ENCODE measurements at places on chromosomes 11 and 22.
A peak's percentile ranks its signal among the peaks of the same experiment; 100 is the strongest.

DNA sequence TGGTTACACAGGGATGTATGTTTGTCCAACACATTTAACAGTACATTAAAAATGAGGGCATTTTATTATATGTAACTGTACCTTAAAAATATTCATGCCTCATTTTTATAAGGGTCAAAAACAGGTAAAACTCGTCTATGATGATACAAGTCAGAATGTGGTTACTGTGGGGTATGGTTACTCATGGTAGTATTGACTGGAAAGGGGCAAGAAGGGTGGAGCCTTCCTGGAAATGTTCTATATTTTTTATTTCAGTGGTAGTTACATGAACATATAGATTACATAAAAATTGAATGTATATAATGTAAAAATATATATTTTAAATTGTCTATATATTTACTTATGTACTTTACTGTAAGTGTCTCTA is 99.8 kb downstream of the STIM1 start:
- no peak for DNase-seq

DNA sequence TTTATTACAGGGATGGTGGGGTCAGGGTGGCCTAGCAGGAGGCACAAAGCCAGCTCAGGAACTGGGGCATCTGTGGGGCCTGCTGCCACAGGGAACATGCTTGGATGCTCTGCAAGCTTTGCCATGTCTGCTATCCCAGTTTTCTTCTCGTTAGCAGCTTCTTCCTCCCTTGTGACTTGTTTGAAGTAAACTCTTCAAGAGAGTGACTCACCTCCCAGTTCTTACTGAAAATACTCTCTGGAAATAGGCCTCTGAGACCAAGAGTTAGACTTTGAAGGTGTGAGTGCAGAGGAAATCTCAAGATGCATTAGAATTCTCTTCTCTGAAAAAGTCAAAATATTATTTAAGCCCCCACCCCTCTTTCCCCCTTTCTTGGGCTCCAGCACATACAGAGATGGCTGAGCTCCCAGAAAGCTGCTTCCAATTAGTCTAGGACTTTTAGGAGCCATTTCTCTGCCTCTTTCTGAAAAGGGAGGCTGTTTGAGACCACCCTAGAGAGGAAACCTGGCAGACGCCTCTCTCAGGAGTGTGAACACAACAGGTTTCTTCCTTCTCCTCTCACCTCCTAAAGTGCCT is 15.1 kb downstream of the CWC15 start:
- DNase-seq = no peak

DNA sequence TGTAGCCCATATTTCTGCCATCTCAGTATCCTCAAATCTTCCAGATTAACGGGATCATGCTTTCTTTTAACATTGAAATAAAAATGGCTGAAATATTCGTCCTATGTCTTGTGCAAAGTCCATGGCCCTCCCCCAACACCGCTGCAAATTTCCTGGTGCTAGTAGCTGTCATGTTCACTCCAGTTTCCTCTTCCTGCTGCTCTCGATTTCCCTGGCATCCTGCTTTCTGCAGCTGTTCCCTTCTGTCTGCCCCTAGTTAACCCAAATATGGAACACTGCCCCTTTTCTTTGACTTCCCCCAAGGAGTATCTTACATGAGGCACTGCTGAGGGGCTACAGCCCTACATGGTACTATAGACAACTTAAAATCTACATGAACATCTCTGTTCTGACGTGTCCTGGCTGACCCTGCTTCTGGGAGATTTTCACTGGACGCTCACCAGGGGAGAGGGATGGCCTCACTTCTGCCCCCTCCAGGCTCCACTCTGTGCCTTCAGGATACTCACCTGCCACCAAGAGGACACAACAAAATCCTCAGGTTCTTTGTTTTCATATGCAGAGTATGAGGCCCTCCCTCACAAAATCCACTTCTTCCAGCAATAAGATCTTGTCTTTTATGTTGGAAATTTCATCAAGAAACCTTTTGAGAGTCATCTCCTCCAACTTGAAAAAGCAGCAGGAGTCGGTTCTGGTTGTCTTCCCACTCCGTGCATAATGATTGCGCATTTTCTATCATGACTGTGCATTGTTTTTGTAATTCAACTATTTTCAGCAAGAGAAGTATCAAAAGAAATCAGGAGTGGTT is 29.5 kb upstream of the SCUBE2 start:
- no peak for DNase-seq

DNA sequence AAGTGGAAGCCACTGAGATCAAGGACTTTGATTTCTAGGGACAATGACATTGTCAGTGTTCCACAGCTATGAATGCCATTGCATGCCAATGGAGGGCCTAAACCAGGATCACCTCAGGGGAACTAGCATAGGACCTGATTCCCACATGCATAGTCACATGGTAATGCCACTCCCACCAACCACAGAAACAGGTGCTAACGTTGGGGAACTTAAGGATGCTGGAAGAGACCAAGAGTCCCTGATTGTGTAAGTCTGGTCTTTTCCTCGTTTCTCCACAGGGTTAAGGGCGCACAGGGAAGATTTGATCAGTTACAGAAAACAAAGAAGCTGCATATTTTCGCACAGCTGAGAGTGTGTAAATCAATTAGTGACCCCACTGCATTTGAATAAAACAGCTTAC is 59.4 kb upstream of the CD44 start:
- DNase-seq = no peak

DNA sequence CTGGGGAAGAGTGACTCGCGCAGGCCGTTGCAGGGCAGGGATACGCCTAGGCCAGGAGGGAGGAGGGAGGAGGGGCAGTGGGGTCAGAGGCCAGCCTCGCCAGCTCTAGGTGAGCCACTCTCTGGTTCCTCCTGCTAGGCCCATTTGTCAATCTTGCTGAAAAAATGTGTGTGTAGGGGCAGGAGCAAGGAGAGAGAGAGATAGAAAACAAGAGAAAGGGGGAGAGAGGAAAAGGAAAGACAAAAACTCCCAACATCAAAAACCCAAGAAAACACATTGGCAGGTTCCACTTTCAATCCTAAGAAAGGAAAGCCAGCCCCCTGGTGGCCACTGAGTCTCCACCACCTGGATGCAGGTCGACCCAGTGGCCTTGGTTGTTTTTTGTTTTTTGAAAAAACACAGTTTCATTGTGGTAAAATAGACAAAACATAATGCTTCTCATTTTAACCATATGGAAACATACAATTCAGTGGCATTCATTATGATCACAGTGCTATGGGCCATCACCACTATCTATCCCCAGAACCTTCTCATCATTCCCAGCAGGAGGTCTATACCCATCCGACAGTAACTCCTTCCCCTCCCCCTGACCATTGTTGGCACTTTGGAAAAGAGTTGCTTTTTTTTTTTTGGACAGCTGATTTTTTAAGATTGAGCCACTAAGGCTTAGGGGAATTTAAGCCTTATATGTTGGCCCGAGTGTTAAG is 10.9 kb downstream of the OMP start:
- peak; percentile 42 for DNase-seq

- no peak for DNase-seq
Observed at GRCh38 chr22:22237521-22237920, 7.1 kb upstream of the VPREB1 start.

DNA sequence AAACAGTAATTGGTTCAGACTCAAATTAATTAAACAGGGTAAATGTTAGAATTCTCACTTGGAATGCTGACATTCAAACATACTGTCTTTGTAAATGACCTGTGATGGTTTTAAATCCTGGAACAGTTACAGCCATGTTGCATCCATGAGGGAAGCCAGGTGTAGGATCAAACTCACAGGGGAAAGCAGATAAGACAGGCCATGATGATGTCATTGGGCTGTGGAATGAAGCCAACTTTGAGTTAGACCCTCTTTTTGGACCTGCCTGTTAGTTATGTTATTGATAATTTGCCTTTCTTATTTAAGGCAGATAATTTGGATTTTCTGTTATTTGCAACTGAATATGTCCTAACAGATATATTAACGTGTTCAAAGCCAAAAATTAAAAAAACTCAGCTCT is 39.3 kb upstream of the ABTB2 start:
- DNase-seq = no peak

- DNase-seq = no peak
Observed at GRCh38 chr11:102589047-102589459, 36.1 kb downstream of the MMP20 start.

- no peak for DNase-seq
Observed at GRCh38 chr11:44010789-44011251, 37.0 kb upstream of the ACCSL start.

GRCh38 chr11:35305670-35306382 is 113.5 kb downstream of the SLC1A2 start:
- DNase-seq = peak; percentile 33

DNA sequence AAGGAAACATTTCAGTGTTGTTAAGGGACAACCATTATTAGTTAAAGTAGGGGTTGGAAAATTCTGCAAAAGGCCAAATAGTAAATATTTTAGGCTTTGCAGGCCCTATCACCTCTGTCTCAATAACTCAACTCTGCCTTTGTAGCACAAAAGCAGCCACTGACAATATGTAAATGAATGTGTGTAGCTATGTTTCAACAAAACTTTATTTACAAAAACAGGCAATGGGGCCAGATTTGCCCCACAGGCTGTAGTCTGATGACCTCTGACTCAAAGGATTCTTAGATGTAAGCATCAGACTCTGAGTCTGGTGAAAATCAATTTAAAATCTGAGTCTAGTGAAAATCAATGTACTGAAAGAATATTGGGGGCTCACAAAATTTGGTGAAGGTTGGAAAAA is 50.3 kb downstream of the PAK1 start:
- no peak for DNase-seq

GRCh38 chr11:105577641-105578040 is 32.2 kb upstream of the GRIA4 start:
- no peak for DNase-seq

DNA sequence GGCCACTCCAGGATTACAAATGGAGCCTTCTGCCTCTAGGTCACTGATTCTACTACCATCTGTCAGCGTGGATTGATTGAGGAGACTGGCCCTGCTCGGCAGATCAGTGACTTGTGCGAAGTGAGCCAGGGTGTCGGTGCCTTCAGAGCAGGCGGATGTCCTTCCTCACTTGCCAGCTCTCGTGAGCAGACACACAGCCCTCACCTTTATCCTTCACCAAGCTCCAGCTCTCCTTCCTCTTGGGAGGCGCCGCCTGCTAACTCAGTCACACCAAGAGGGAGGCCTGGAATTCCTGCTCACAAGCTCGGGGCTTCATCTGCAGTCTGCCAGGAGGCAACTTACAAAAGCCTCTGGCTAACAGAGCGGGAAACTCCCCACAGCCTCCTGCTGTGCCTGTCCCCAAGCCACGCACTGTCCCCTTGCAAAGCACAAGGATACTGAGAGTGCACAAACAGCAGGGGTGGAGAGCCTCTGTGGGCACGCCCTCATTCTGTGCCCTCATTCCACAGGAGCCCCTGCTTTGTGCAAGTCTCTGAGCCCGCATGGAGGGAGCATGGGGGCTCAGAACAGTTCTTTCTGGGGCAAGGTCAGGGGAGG is 3.5 kb upstream of the TCF20 start:
- peak; percentile 71 for DNase-seq

- no peak for DNase-seq
Observed at GRCh38 chr22:36129486-36130388, 30.8 kb downstream of the APOL3 start.

GRCh38 chr11:46279126-46280099 is 2.0 kb downstream of the CREB3L1 start:
- DNase-seq = peak; percentile 80

DNA sequence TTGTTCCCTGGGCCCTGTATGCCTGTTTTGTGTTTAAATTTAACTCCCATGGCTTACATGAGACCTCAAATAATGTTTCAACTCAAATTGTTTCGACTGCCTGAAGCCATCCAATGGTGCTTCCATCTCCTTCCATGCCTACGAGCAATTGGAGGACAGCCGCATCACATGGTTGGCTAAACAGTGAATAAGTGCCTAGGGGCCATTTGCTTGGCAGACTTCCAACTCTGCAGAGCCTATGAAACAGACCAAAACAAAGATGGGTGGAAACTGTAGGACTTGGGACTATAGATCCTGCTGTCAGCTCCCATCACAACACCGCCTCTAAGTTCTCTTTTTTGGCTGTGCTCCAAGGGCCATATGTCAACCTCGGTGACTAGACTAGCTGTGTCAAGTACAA is 84.1 kb downstream of the PARVA start:
- DNase-seq = peak; percentile 35

- DNase-seq = no peak
Observed at GRCh38 chr11:12455938-12456337, 78.6 kb downstream of the PARVA start.

GRCh38 chr22:37972527-37972926 is 11.8 kb downstream of the SOX10 start:
- DNase-seq = peak; percentile 67

- DNase-seq = no peak
Observed at GRCh38 chr11:94997437-94997836, 23.9 kb downstream of the KDM4D start.

GRCh38 chr11:6096417-6096816 is 11.1 kb upstream of the OR56B4 start:
- DNase-seq = no peak

DNA sequence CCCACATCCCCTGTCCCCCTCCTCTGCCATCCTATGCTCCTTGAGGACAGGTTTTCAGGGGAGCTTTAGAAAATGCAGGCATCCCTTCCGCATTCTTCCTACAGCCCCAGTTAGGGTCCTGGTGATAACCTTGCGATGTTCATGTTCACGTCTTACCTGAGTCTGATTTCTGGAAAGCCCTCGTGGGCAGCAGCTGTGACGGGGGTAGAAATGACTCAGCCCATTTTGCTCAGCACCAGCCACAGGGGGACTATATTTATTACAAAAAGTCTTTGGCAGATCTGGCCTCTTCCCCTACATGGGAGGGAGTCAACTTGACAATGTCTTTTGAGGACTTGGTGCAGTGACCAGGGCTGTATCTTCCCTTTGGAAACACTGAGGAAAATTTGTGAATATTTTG is 12.3 kb downstream of the PKNOX2 start:
- no peak for DNase-seq

Measured in brain (organoid and tissue), 16 donors.